ENCODE measurements at places on chromosomes 1 and 21.

DNA sequence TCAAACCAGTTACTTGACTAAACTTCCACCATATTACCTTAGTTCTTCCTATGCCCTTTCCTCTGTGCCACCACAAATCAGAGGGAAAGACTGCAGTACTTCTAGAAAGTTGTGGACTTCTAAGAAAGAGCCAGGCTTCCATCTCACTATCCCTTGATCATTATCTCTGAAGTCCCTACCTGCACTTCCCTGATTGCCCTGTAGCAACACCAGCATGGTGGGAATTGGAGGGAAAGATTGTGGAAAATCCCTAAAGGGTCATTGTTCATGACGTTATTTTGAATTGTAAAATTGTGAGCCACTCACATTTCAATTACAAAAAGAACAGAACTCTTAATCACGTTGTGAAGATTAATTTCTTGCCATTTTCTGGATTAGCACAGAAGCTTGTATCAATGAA lies 23.4 kb upstream of the KIAA1614 start:
- no peak for DNase-seq

- no peak for DNase-seq
Measured at GRCh38 chr1:117178756-117179155, 32.0 kb downstream of the VTCN1 start.

DNA sequence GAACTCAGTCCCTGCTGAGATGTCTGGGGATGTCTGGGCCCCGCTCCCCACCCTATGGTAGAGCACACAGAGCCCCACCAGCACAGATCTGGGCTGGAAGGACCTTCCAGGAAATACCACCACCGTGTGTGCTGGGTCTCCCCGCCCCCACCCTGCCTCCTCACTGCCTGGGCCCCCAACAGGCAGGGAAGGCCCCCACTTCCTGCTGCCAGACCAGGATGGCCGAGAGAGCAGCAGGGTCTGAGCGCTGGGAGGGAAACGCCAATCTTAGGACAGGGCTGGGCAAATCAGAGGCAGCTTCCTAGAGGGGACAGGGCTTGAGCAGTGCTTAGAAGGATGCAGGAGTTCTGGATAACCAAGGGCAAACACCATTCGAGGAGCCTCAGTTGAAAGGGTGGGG lies 11.9 kb downstream of the ADGRB2 start:
- DNase-seq, result no peak

DNA sequence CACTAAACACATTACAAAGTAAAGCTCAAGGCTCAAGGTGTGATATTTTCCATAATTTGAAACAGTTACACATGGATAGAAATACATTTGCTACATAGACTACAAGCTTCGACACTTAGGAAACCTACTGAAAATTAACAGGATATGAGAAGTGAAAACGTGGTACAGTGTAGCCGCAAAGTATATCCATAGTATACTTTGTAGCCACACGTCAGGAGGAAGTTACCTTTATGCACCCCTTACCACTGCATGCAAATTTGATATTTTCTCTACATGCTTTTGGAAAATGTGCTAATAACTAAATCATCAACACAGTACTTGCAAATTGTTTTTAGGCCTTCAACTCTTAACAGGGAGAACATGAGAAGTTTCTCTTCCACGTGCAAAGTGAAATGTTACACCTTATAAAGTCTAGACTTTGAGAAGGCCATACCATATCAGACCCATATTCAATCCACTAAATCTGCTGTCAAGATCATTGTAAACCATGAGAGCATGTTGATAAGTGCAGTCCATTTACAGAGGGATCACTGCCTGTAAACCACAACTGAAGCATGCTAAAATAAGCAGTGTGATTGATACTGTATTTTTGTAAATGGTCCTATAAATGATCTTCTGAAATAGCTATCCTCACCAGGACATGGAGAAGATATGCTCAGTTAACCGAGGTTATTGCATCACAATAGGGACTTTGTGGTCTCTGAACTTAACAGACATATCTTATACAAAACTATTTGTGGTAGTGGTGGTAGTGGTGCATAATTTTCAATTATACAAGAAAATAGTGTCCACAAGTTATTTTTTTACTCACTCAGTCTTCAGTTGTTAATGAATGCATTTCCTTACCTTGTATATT lies 64.7 kb downstream of the VAV3 start:
- DNase-seq, result no peak

- DNase-seq, result no peak
Measured at GRCh38 chr1:163107655-163108054, 38.5 kb downstream of the RGS4 start.

DNA sequence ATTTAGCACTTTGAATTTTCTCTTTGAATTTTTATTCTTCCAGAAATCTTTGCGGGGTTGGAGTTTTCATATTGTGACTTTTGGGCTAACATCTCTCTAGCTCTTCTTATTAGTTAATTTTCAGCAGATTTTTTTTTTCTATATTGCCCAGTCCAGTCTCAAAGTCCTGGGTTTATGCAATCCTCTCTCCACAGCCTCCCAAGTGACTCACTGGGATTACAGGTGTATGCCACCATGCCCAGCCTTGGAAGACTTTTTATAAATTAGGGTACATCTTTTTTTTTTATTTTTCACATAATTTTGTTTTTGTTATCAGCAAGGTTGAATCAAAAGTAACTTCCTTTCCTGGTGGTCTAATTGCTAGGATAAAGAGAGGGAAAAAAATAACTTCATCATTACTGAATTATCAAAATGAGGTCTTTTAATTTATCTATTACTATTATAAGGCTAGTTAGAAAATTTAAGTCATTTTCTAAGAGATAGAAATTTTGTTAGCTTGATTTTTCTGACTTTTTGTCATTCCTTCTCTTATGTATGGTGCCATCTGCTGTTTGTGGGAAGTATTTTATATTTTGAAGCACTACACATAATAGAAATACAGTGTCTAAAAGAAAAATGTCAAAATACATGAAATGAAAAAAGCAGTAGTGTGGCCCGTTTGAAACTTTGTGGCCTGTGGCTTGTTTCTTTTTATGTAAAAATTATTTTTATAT lies 273.4 kb upstream of the CACYBP start:
- DNase-seq, result no peak

GRCh38 chr1:81800695-81801650 lies at the start of gene ADGRL2:
ADGRL2 (plus strand) TSS chr1:81800934; CDS start chr1:81836985, 36,051 bp downstream.
- DNase-seq, result no peak

GRCh38 chr1:181647314-181648035 lies 164.2 kb downstream of the CACNA1E start:
- no peak for DNase-seq

- DNase-seq, result no peak
Measured at GRCh38 chr1:87402241-87403002, 73.7 kb downstream of the LMO4 start.

GRCh38 chr1:19036813-19037605 lies 80.5 kb upstream of the IFFO2 start:
- no peak for DNase-seq

- no peak for DNase-seq
Measured at GRCh38 chr1:201327687-201328240, 44.5 kb downstream of the PKP1 start.

DNA sequence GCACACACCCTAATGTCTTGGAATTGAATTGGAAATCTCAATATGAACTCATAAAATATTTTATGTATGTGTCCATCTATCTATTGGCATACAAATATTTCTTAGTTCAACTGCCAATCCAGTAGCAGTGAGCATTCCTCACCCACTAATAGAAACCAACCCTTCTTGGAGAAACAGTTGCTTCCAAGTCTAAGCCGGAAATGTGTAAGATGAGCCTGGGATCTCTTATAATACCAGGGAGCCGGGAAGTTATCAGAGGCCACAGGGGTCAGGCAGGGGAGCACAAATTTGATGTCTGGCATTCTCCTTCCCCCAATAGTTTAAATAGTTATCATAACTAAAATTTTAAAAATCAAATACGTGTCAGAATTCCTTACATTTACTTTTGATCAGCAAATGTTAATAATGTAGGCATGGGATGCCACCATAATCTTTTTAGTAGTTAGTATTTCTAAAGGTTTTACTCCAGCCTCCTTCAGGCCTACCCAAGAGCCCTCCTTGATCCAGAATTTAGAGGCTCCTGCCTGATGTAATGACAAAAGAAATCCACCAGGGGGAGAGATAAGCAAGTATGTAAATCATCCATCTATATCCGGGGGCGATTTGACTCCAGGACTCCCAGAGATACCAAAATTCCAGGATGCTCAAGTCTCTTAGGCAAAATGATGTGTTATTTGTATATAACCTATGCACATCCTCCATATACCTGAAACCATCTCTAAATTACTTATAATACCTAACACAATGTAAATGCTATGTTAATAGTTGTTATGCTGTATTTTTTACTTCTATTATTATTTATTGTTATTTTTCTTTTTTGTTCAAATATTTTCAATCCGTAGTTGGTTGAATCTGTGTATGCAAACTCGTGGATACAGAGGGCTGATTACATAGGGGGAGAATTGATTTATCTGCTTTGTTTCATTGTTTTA lies 218.7 kb upstream of the COA6 start:
- DNase-seq, result no peak

DNA sequence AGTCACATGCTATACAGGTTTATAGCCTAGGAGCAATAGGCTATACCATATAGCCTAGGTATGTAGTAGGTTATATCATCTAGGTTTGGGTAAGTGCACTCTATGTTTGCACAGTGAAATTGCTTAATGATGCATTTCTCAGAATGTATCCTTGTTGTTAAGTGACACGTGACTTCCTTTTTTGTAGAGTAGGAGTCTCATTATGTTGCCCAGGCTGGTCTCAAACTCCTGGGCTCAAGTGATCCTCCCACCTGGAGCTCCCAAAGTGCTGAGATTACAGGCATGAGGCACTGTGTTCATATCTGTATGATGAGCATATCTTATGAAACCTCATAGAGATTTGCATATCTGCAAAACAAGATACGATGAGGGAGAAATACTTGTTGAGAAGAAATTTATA lies 13.8 kb upstream of the ABCB10 start:
- no peak for DNase-seq

DNA sequence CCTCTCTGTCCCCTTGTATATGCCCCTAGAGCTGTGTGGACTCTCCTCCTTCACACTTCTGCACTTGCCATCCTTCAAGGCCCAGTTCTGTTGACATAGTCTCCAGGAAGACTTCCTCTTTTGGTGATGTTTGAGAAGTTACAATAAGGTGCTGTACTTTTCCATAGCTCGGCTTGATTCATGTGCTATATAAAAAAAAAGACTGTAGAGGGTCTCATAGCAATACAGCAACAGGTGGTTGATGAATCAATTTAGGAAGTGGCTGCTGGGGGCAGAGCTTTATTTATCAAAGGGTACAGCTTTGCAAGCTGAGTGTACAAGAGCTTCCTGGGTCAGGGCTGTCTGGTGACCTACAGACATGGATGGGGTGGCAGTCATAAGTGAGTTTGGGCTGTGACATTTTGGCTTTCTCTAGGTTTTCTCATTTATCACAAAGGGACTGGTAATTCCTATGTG lies 102.7 kb downstream of the RUNX1 start:
- no peak for DNase-seq

DNA sequence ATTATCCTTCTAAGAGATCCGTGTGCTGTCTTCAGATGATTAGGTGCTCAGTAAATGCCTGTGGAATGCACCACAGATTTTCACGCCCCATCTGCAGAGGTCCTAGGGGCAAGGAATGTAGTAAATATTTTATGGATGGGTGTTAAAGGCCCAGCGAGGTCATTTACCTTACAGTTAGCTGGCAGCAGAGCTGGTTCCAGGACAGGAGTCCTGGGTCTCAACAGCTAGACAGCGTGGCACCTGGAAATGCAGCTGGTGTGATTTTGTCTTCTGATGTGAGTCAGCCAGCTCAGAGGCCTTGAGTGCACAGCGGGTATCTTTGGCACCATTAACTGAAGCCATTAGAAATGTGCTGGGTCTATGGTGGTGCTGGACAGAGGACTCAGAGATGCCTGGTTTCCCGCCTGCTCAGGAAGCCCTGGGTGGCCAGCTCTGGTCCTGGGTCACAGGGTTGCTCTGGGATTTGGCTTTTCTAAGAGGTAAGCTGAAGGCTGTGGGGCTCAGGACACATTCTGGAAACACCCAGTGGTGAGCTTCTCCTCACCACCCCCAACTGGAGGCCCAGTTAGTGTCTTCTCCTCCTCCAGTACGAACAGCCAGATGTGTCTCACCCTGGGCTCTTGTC lies 65.5 kb downstream of the DDX20 start:
- no peak for DNase-seq

DNA sequence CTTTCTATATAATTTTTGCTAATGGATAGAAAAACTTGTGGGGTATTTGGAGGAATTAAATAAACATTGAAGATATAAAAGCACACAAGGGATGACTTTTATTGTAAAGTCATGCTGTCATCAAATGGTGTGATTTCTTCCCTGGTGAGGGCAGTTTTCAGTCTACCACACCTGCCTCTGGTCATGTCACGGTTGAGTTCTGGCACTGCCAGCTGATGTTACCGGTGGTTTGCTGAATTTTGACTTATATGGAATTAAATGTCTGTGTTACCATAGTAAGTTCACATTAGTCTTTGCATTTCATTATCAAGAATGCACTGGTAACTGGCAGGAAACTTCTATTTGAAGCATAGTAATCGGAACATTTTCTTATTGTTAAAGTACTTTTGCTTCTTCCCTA lies 13.4 kb downstream of the S1PR1 start:
- DNase-seq, result no peak

- no peak for DNase-seq
Measured at GRCh38 chr21:16117851-16118590, 388.2 kb downstream of the USP25 start.

- DNase-seq, result no peak
Measured at GRCh38 chr1:72915581-72915980, 633.2 kb upstream of the NEGR1 start.

- no peak for DNase-seq
Measured at GRCh38 chr1:241932845-241933244, 24.7 kb upstream of the BECN2 start.

DNA sequence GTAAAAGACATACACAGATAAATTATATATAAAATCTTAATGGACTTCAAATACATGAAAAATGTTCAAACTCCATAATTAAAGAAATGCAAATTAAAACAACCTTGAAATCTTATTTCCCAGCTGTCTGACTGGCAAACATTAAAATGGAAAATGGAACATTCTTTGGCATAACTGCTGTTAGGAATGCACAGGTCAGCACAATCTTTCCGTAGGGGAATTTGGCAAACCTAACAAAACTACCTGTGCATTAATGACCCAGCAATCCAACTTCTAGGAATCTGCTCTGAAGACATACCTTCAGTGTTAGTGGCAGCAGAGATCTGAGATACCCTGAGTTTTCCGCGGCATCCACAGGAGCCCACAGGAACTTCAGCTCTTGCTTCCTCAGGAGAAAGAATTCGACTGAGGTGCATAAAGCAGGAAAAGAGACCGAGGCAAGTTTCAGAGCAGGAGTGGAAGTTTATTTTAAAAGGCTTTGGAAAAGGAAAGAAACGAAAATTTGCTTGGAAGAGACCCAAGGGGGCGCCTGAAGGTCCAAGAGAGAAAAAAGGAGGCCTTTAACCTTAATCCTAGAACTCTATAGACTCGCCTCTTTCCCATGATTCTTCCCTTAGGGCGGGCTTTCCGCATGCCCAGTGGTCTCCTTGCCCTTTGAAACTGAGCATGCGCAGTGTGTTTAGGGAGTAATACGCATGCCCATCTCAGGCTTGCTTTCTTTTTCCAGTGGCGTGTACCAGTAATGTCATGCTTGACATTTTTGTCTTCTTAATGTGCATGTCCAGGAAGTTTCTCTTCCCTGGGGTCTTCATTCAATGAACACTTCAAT lies 24.8 kb downstream of the LYPD8 start:
- no peak for DNase-seq
